Vagina (tissue), 2 donors: ENCODE measurements at places on chromosomes 1 and 21.

- DNase-seq, result no peak
Measured at GRCh38 chr1:64861611-64862010, 104.7 kb downstream of the JAK1 start.

GRCh38 chr21:31351438-31351837, 7.4 kb upstream of the TIAM1 start:
- no peak for DNase-seq

DNA sequence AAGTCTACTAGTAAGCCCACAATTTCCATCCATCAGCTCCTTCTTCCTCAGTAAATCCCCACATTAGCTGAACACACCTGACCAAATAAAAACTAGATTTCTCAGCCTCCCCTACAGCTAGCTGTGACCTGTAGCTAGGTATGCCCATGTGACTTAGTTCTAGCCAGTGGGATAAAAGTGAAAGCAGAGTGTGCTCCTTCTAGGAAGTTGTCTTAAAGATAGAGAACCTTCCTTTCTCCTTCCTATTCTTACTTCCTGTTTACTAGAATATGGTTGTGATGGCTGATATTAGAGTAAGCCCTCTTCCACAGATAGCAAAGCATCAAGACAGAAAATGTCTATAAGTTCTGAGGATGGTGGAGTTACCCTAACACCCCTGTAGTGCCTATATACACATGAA, 67.0 kb downstream of the PIK3R3 start:
- no peak for DNase-seq

DNA sequence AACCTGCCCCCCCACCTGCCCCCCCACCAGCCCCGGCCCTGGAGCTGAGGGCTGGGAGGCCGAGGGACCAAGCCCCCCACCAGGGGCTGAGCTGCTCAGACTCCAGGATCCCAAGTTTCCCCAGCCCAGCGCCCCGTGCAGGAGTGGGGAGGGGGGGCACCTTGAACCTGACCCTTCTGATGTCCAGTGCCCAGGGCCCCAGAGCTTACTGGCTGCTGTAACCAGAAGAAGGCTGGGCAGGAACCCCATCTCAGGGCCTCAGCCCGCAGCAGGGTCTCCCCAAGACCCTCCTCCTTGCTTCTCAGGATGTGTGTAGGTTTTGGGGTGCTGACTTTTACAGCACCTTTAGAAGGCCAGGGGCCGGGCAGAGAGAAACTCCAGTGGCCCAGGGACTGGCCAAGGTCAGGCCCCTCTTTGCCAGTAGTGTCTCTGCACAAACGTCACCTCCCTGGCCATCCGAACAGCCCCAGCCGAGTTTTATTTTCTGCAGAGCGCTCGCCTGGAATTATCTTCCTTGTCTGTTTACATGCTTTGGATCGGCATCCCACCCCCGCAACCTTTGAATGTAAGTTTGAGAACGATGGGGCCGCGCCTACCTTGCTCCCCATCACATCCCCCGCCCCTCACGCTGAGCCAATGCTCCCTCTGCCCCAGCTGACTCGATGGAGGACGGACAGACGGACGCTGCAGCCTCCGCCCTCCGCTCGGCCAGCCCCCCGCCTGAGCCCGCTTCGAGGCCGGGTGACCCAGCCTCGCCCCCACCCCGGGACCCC, 70.1 kb upstream of the CASZ1 start:
- DNase-seq, result no peak

- DNase-seq, result no peak
Measured at GRCh38 chr1:1090424-1091343, 16.6 kb upstream of the RNF223 start.

- DNase-seq, result no peak
Measured at GRCh38 chr21:32101277-32101676, 177.6 kb downstream of the MIS18A start.

- no peak for DNase-seq
Measured at GRCh38 chr21:15408089-15408488, 321.7 kb upstream of the USP25 start.

DNA sequence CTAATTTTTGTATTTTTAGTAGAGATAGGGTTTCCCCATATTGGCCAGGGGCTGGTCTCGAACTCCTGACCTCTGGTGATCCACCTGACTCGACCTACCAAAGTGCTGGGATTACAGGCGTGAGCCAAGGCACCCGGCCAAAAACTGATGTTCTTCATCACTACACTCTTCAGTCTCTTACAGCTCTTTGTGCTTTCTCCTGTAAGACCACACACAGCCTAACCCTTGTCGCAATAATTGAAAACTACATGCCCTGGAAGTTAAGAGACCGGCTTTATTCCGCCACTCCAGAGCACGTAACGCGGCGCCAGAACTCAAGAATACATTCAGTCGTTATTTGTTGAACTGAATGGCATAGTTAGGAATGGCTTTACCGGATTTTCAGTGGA, 552 bp downstream of the GPATCH4 start:
- no peak for DNase-seq

DNA sequence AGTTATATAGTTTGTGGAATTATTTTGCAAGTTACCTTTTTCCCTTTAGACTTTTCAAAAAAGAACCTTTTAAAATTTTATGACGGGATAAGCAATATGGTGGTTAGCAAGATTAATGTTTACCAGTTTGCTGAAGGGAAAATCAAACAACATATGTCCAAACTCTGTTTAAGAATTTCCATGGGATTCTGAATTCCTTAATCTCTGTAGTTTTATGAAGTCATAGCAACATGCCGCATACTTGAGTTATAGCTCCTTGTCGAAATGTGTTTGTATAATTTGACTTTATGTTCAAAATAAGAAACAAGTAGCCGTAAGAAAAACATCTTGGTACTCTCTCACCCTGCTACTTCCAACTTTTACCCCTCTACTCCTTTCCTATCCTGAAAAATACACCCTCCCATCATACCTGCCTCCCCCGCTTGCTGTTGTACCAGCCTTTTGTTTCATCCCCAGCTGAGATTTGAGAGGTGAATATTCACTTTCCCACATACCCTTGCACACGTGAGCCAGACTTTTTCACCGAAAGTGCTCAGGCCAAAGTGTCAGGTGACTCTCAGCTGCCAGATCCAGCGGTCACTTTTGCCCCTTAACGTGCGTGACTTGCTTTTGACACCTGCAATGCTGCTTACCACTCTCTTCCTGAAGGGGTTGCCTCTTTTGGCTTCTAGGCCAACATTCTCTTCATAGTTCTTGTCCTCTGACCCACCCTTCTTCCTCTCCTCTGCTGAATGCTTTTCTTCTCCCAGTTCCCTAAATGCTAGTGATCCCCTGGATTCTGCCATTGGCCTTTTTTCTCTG, 83.5 kb upstream of the ZNF326 start:
- DNase-seq, result no peak

DNA sequence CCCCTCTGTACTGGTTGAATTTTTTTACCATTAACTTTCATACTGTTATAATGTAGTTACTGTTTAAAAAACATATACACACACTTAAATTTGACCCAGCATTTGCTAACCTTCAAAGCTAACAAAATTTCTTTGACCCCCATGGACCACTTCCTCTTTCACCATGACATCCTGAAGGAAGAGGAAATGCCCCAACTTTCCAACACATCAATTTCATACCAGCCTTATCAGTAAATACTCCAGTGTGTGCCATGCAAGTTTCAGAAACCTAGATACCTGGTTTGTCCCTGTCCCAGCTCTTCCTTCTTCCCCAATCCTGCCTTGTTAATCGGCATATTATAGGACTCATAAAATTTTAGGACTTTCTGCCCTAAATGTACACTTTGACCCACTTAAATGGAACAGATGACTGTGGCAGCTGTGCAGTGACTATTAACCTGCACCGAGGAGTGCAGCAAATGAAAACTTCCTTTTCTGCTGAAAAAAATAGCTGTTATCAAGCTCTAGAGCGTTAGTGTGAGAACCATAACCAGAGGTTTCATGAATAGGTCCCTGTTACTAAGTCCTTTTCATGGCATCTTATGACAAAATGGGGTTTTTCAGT, 54.1 kb downstream of the DTL start:
- no peak for DNase-seq

DNA sequence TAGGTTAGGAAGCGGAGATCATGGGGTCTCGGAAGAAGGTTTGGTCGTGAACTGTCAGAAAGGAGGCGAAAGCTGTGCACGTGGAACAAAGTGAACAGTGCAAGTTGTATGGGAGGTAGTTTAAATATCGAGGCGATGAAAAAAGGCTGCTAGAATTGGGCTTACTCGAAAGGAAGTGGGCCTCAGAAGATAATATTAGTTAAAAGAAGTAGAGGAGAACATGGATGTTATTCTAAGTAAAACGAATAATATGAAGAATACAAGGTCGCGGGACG, 571 bp downstream of the WDR3 start:
- DNase-seq, result no peak

DNA sequence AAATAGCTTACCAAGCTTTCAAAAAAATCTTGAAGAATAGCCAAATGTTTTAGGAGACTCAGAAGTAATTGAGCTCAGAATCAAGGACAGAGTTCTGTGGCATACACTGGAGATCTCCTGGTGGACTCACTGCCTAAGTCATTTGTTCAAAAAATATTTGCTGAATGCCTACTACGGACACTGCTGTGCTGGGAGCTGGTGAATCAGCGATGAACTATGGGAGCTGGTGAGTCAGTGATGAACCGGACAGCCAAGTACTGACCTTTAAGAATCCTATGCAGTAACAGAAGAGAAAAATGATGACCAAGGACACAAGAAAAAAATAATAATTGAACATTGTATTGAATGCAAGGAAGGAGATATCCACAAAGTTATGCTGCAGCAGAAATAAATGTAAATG, 717.9 kb upstream of the CXADR start:
- no peak for DNase-seq

GRCh38 chr1:114108751-114109255, 44.9 kb downstream of the SYT6 start:
- DNase-seq, result no peak

DNA sequence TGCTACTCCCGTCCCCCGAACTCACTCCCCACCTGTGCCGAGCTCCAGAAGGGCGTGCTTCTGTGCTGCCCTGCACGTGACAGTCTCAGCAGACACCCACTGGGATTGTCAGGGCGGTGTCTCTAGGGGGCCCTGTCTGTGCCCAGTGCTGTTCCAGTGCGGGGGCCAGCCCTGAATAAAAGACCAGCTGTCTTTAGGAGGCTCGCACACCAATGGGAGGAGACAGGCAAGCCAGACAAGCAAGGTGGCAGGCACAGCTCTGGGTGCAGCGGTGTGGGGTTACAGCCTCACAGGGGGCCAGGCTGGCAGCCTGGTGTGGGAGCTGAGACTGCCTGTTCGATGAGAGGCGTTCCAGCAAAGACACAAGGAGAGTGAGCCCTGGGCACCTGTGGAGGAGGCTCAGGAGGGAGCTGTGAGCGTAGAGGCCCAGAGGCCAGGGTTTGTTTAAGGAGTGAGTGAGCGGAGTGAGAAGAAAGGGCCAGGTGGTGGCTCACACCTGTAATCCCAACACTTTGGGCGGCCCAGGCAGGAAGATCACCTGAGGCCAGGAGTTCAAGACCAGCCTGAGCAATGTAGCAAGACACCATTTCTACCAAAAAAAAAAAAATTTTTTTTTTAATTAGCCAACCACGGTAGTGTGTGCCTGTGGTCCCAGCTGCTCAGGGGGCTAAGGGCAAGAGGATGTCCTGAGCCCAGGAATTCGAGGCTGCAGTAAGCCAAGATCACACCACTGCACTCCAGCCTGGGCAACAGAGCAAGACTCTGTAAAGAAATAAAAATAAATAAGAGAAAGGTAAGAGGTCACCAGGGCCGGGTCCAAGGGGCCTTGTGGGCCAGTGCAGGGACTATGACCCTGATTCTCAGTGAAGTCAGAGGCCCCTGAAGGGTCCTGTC, 48.2 kb upstream of the ARHGEF16 start:
- DNase-seq, result no peak

- no peak for DNase-seq
Measured at GRCh38 chr1:36871146-36871971, 163.0 kb downstream of the GRIK3 start.

DNA sequence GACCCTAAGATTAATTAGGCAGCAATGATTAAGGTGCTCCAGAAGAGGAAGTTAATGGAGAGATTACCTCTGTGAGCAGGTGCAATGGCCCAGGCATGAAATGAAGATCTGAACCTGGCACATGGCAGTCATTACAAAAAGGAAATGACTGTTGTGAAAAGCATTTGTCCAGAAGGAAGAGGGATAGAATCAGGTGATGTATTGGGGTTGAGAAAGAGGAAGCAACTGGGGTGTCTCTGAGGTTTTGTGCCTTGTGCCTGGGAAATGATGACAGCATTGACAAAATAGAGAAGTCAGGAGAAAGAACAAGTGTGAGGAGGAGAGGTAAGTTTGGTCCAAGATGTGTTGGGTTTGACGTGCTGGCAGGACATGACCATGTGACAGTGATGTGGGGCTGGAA, 5.6 kb downstream of the CRCT1 start:
- no peak for DNase-seq

- no peak for DNase-seq
Measured at GRCh38 chr1:45730780-45731319, 19.6 kb downstream of the IPP start.

DNA sequence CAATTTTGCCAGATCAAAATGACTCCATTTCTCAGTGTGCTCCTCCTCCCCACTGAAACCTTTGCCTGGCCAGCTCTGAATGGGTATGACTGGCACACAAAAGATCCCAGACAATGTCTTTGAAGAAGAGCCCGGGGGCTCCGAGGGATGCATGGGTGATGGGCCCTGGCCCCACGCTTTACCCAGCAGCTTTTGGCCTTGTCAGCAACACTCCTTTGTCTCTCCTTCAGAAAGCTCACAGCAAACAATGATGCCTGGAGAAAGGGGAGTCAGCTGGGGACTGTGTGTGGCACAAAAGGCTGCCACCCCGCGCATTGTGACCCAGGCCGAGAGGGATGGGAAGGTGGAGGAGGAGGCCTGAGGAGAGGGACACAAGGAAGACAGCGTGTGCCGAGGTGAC, 45.9 kb downstream of the PLXNA2 start:
- no peak for DNase-seq

GRCh38 chr1:199218533-199218932, 579.7 kb downstream of the PTPRC start:
- DNase-seq, result no peak

DNA sequence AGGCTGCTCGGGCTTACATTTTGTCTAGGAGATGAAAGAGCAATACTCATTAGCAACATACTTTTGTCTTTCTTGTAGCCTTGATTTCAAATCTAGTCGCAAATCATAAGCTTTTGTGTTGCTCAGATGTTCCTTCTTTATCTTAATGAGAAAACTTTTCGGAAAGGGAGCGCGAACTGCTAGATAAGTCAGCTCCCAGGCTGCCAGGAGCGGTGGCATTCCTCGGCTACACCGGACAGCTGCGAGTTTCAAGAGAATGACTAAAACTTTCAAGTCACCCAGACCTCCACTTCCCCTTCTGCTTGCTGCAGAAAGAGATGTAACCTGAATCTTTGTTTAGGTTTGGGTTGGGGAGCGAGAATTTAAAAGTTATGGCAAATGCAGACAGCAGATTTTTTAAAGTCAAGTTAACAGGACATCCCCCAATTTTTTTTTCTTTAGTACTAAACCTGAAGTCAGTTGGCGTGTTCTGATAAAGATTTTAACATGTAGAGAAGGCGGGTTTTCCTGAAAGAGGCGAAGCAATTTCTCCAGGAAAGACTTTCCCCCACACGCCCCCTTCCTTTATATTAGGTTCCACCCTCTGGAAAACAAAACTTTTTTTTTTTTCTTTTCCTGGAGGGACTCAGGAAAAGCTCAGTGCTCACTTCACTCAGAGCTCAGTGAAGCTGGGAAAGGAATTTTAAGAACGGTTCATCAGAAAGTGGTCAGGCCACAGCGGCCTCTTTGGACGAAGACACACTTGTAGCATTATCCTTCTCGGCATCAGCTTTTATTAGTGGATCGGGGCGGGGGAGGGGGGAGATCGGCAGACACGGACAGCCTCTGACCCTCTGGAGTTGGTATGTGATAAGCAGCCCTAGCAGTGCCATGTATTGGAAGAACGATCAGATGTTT, at the start of gene LHX8:
Gene LHX8, plus strand, starts transcription at position 639 of the 897 bp plus-strand sequence. CDS start 2,227 bp downstream, outside the sequence.
- no peak for DNase-seq

GRCh38 chr1:178055779-178056471, 38.0 kb upstream of the RASAL2 start:
- no peak for DNase-seq
